ENCODE measurements at places on chromosomes 3 and 15.

DNA sequence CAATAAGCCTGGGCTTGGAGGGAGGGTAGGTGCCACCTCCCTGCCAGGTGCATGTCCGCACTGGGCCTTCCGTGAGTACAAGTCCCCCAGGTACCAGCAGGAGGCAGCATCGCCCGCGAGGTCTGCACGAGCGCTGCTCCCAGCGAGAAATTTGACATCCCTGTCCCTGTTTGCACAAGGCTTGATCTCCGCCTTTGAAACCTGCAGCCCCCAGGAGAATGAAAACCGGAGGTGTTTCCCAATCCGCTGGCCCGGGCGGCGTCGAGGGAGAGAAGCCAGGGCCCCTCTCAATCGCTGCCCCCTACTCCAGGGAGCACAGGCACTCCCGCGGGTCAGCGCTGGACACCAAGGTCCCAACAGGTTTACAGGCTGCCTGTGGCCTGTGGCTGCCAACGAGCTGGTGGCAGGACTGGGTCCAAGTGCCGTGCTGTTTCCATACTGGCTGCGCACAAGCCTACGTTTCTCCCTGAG lies 961 bp downstream of the HAPLN3 start:
- peak; percentile 74 for DNase-seq

GRCh38 chr15:52102463-52102862 lies 10.1 kb downstream of the BCL2L10 start:
- DNase-seq, result no peak

DNA sequence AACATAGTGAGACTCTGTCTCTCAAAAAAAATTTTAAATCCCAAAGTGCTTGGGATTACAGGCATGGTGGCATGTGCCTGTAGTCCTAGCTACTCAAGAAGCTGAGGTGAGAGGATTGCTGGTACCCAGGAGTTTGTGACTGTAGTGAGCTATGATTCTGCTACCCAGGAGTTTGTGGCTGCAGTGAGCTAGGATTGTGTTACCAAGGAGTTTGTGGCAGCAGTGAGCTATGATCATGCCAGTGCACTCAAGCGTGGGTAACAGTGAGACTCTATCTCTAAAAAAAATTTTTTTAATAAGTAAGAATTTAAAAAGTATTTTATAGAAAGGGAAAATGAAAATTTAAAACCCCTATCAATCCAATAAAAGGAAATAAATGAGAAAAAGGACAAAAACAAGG lies 69.5 kb downstream of the FAIM start:
- DNase-seq, result no peak

DNA sequence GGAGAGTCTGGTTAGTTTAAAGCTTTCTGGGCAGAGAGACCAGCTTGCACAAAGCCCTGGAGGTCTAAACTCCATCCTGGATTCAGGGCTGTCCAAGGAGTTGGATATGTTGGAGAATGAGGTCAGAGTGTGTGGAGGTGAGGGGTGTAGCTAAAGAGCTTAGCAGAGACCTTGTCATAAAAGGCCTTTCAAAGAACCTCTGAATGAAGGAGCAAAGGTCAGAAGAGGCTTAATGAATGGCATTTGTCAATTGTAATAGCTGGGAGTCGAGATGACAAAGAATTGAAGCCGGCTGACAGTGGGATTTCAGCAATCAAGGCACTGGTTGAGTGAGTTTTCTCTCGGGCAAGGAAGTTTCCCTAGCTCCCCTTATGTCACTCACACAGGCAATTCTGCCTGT lies 202.6 kb downstream of the PDCD6IP start:
- no peak for DNase-seq

GRCh38 chr15:77511869-77512268 lies 91.2 kb downstream of the HMG20A start:
- no peak for DNase-seq

- DNase-seq, result no peak
Measured at GRCh38 chr15:37076543-37076942, 23.8 kb downstream of the MEIS2 start.

- no peak for DNase-seq
Measured at GRCh38 chr3:24709956-24710355, 215.3 kb upstream of the THRB start.

GRCh38 chr15:71997691-71998090 lies 120.3 kb downstream of the MYO9A start:
- DNase-seq, result no peak

GRCh38 chr3:76585794-76586392 lies 454.0 kb upstream of the ROBO2 start:
- no peak for DNase-seq

DNA sequence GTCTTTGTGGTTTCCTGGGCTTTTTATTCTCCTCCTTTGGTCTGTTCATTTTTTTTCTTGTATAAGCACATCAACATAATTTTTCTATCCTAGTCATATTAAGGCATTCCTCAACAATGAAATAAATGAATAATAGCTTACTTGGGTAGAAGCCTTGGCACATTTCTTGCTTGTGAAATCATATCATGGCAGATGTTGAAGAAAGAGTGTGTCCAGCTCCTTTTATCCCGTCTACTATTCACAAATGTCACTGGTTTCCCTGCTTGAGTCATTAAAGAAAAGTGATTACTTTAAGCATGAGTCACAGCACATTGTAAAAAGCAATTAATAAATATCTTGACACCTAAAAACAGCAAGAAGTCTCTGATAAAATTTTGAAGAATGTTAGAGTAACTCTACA lies 42.1 kb downstream of the MINAR1 start:
- DNase-seq, result no peak

DNA sequence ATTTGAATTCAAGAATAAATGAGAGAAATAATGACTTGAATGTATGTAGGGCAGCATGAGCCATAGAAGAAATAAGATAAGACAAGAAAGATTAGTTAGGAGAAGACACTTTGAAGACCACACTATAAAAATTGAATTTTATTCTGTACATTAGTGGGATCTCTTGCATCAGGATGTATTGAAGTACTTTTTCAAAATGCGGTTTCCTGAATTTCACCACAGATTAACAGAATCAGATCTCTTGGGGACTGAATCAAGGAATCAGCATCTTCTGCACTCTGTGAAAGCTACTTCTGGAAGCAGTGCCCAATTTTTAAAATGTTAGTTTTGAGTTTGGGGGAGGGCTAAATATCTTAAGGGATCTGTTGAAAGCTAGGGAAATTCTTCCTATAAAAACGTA lies 763.9 kb upstream of the GOLIM4 start:
- no peak for DNase-seq

GRCh38 chr3:19931180-19931692 lies 2.8 kb downstream of the EFHB start:
- no peak for DNase-seq

DNA sequence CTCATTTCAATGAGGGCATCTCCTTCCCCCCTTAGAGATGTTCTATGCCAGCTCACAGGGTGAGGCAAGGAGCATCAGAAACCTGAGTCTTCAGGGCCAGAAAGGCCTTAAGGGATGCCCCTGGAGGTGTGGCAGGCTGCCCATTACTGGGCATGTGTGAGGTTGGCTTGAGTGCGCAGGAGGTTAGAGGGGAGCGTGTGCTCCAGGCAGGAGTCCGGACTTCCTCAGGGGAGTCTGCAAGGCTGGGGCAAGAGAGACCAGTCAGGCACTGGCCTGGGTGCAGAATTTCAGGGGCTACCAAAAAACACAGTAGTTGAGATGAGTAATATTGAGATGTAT lies 1.9 kb downstream of the LOXL1 start:
- no peak for DNase-seq

DNA sequence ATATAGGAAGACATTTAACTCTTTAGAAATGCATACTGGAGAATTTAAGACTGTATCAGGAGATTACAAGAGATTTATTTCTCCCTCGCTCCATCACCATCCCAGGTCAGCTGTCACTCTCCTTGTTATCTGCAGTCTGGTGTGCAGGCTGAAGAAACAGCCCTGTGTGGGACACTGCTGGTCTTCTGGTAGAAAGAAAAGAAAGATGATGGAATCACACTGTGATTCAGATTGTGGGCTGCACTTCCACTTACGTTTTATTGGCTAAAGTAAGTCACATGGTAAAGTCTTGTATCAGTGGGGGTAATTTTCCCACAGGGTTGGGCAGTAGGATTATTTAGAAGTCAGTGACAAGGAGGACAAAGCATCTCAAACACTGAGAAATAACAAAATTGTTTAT lies 18.1 kb upstream of the ATP1B3 start:
- no peak for DNase-seq

GRCh38 chr3:158085358-158085757 lies 20.9 kb downstream of the SHOX2 start:
- DNase-seq, result no peak

DNA sequence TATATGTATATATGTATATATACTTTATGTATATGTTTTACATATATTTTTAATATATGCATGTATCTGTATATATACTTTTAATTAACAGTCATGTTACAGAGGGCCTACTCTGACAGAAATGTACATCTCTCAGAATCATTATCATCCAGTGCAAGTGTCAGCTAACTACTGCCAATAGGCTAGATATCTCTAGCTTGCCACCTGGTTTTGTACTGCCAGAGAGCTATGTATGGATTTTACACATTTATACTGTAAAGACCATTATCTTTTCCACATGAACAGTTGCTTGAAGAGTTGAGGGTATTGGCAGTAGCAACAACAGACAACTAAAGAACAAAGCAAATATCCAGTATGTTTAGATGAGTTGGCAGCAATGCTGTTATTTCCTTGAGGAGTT lies 99.7 kb upstream of the VGLL3 start:
- no peak for DNase-seq

DNA sequence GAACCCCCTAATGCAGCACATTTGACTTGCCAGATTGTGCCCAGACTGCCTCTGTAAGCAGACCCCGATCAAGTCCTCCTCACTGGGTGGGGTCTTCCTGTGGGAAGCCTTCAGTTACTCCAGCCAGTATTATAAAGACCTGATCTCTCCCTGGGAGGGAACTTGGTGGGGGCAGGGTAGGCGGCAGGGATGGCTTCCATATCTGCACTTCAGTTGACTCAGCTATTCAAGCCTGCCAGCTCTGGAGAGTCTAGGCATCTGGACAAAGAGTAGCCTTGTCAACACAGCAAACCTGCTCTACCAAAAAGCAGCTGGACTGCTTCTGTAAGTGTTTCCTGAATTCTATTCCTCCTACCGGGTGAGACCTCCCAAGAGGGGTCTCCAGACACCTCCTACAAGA lies 21.0 kb upstream of the SLC25A38 start:
- DNase-seq, result no peak

- no peak for DNase-seq
Measured at GRCh38 chr3:184562878-184563560, 1.4 kb downstream of the EPHB3 start.

GRCh38 chr3:127787571-127788365 lies 34.5 kb downstream of the MGLL start:
- DNase-seq, result no peak

DNA sequence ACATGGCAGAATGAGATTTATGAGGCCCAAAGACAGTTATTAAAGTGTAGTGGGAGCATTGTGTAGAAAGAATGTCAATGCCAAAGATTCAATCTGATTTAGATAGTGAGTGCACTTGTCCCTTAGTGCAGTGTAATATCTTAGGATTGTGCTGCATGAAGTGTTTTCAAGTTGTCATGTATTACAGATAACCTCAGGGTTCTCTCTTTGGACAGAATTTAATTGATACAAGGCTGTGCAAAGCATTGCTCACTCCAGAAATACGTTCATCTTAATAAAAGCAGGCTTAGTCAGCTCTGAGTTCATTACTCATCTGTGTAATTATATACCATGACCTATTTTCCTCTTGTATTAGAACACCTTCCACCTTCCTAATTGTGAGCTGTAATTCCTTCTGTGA lies 16.0 kb upstream of the GPR171 start:
- no peak for DNase-seq

DNA sequence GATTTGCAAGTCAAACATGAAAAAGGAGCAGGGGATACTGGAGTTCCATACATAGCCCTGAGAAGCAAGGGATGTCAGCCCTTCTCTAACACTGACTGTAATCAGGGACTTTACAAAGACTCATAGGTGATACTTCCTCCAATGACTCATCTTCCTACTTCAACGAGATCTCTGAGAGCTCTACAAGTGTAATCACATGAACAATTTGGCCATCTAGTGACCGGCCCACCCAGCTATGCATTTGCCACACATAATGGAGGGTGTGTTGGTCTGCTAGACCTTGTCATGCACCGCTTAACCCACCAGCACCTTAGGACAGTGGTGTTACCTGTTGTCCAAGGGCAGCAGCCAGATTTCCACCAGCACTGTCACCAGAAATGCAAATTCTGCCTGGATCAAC lies 75.3 kb downstream of the NCEH1 start:
- no peak for DNase-seq

GRCh38 chr15:35194296-35194695 lies 109.2 kb upstream of the NANOGP8 start:
- no peak for DNase-seq

GRCh38 chr15:92891533-92892200 lies 8.5 kb upstream of the CHD2 start:
- DNase-seq, result no peak

DNA sequence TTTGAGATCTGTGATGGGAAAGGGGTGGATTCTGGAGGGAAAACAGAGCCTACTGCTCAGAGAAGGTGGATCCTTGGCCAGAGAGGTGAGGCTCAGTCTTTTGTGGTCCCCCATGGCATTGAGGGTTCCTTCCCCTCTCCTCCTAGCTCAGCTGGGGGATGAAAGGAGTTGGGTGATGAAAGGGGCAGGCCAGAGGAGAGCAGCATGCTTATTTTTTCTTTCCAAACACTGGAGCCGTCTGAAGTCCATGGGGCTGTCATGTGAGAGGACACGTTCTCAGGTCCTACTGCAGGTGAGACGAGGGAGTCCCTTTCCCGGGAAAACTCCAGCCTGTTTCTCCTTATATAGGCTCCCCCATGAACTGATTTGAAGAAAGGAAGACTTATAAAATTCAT lies 71.4 kb downstream of the SCN5A start:
- DNase-seq, result no peak

DNA sequence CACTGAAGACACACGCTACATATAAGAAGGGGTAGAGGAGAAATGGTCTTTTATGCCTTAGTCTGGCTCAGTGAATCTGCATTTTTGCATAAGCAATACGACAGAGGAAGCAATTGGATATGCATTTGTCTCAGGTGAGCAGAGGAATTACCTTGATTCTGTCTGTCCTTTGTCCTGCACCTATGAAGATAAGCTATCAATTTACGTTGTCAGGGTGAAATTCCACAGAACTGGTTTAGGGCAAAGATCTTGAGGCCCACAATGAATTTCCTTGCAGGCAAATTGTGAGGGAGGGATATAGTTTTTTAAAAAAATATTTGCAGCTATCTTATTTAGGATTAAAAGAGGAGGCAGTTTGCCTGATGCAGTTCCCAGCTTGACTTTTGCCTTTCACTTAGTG lies 31.6 kb upstream of the MASP1 start:
- no peak for DNase-seq

Data from transverse colon (tissue), 4 donors.